ENCODE measurements at places on chromosomes 12 and 14.

DNA sequence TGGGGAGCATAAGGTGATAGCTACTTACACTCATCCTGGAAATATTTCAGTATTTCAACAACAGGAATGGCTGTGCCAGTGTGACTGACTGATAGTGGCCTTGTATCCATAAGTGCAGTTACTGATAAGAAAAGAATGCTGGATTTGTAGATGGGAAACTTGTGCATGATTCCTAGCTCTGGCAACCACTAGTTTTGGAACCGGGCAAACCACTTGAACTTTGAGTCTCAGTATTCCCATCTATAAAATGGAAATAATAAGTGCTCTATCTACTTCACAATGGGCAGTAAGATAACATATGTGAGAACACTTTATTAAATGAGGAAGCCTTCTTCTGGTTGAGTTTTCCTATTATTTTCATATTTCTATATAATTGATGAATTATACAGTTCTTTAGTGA is 77.2 kb downstream of the TPH2 start:
- no peak for DNase-seq

GRCh38 chr14:65258391-65258790 is 154.1 kb upstream of the FUT8 start:
- DNase-seq: no peak

DNA sequence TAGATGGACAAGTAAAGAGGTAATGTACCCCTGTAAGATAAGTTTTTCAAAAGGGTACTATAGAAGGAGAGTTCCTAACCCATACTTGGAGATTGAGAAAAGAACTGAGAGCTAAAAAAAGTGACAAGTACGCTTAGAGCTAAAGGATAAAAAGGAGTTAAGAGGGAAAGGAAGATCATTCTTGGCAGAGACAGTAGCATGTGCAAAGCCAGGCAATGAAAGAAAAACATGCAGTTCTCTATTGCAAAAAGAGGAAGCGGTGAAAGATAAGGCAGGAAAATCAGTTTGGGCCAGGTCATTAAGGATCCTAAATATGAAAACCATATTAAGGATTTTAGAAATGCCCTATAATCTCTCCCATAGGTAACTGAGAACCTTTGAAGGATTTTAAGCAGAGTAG is 500.4 kb upstream of the GARIN6 start:
- DNase-seq: no peak

DNA sequence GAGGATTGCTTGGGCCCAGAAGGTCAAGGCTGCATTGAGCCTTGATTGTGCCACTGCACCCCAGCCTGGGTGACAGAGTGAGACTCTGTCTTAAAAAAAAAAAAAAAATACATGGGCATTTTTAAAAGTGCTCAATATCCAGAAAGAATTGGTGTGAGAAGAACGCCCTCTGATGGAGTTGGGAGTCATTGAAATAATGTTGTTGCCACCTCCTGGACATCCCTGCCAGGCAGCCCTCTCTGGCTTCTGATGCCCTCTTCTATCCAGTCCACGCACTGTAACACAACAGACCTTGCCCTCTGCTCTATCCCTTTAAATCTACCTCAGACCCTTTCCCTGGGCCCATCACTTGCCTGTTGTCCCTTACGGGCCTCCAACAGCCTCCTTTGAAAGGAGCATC is 4.9 kb downstream of the PTGDR start:
- DNase-seq: no peak

GRCh38 chr14:105283899-105284298 is 16.9 kb downstream of the BRF1 start:
- DNase-seq: no peak

- no peak for DNase-seq
These were observed 102.3 kb downstream of the RERG start for GRCh38 chr12:15118955-15119354.

DNA sequence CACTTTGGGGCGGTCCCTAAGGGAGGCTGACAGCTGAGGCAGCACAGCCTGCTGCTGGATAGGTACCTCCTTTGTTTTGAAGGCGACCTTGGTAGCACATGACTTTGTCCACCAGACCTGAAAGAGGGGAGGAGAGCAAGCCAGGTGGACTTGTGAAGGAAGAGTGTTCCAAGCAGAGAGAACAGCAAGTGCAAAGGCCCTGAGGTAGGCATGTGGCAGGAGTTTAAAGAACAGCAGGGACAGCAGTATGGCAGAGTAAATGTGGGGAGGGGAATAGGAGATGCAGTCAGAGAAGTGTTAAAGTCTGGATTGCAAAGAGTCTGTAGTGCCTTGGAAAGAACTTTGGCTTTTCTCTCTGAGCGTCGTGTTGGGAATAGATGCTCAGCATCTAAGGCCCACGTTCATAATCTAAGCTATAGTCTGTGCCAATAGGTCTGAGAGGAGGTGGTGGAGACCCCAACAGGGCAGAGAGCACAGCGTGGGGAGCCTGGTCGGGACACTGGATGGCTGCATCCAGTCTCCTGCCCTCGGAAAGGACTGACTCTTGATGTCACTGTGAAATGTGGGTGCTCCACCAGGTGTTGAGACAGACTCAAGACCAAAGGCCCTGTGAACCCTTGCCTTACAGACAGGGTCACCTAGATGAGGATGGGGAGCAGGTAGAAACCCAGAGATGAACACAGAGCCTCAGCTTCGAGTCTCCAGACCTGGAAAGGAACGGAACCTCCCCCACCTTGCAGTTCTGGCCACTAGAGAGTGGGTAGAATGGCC is 242.1 kb upstream of the PWP1 start:
- DNase-seq: no peak

GRCh38 chr14:57479197-57479596 is 14.5 kb downstream of the CCDC198 start:
- no peak for DNase-seq

DNA sequence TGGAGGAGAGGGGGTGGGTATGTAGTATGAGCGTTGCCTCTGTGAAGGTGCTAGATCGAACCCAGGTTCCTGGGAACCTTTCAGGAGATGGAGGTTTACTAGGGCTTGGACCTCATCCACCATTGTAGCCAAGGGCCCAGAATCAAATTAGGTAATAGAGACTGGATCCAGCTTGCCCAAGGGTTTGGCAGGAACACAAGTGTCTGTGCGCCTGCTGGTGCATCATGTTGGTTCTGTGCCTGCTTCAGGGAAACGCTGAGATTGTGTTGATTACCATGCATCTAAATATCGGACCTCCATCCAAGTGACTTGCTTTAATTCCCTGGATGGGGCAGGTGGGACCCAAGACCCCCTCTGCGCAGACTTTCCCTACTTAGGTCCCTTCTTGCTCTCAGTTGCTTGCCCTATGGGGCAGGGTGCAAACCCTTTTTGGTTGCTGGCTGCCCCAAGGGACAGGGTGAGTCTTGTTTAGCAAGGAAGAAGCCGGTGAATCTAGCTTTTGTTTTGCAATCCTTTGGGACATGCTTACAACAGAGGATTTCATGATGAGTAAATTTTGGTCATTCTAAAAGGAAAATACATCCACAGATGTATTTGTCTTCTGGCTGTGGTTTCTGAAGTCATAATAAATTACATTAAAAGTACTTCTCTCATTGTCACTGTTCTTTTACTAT is 189.8 kb upstream of the PRICKLE1 start:
- no peak for DNase-seq

GRCh38 chr14:91780452-91780851 is 48.6 kb upstream of the CATSPERB start:
- DNase-seq: no peak

DNA sequence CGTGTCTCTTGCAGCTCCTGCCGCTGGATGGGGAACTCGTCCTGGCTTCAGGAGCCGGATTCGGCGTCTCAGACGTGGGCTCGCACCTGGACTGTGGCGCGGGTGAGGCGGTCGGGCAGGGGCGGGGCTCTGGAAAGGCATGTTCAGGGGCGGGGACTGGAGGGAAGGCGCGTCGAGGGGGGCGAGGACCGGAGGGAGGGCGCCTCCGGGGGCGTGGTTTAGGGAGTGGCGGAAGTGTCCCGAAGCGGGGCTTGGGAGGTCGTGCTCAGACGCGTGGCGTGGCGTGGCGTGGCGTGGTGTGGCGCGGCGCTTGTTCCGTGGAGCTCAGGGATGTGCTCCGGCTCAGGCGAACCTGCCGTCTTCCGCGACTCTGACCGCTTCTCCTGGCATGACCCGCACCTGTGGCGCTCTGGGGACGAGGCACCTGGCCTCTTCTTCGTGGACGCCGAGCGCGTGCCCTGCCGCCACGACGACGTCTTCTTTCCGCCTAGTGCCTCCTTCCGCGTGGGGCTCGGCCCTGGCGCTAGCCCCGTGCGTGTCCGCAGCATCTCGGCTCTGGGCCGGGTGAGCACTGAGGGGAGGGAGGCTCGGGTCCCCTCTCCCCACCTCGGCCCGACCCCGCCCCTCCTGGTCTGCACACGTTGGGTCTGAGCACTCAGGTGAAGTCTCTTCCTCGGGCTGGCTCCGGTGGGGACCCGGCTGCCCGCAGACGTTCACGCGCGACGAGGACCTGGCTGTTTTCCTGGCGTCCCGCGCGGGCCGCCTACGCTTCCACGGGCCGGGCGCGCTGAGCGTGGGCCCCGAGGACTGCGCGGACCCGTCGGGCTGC is 6.2 kb downstream of the AMN start:
- no peak for DNase-seq

All from AG04449 (cell line).